CD4-positive, alpha-beta T cell treated with Interleukin-1 beta for 1 hour (primary cell): ENCODE measurements at places on chromosomes 4 and X.
A peak's percentile ranks its signal among the peaks of the same experiment; 100 is the strongest.

DNA sequence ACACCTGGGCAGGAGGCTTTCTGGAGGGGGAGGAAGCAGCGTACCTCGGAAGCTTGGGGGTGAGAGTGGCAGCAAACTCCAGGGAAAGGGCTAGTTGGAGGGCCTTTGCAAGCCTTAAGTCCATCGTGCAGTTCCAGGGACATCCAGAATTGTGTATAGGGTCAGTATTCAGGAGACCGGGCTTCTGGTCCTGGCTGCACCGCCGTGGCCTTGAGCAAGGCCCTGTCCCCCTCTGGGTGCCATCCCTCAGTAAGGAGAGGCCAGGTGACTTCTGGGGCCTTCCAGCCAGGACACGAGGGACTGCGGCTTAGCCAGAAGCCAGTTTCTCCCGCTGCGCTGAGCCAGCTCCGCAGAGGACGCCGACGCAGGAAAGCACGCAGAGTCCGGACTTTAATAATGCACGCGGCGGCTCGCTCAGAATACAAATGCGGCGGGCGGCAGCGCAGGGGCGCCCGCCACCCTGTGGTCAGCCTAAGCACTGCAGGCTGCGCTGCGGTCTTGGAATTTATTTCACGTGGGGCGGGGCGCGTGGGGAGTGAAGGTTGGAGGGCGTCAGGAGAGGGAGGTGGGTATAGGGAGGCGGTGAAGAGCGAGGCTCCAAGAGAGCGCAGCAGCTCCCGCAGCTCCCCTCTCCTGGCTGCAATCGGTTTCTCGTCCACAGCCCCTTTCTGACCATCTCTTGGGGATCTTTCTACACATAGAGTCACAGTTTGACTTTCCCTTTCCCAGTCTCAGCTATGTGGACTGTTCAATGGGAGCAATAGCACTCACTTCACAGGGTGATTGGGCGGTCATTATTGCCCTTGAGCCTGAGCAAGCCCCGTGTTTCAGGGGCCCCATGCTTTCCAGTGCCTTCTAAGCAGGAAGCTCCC, 94.1 kb upstream of the GPR50 start:
- DNase-seq: peak; percentile 49

- peak; percentile 66 for DNase-seq
Observed at GRCh38 chr4:1330761-1331590, 16.0 kb upstream of the UVSSA start.

GRCh38 chr4:151310124-151310728, 15.2 kb downstream of the SH3D19 start:
- DNase-seq: no peak

DNA sequence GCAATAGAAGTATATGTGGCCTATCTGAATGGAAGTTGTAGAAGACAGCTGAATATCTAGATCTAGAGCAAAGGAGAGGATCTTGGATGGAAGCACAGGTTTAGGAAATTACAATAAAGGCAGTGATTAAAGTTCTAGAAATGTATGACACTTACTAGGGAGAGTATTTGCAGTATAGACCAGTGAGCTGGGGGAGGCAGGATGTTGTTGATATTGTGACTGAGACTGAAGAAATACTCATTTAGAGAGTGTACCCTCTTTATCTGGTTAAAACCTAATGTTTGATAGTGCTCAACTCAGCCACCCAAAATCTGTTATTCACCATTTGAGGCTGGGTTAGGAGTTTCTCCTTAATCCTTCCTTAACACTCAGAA, 439.5 kb downstream of the GRXCR1 start:
- no peak for DNase-seq

DNA sequence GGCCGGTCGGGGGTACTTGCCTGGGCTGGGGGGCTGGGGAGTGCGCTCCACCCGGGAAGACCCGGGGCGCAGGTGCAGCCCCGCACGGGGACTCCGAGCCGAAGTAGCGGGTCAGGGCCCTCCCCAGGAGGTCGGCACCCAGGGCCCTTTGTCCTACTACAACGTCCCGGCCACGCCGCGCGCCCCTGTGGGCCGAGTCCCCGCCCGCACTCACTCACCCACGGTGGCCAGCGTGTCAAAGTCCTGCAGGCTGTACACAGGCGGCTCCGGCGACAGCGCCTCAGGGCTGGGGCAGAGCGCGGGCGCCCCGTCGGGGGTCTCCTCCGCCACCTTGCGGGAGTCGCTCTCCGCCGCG, 602 bp downstream of the PRKX start:
- DNase-seq: no peak

- no peak for DNase-seq
Observed at GRCh38 chr4:156673483-156673882, 298.1 kb downstream of the PDGFC start.

GRCh38 chr4:73437558-73437956, 1.5 kb downstream of the AFP start:
- no peak for DNase-seq

DNA sequence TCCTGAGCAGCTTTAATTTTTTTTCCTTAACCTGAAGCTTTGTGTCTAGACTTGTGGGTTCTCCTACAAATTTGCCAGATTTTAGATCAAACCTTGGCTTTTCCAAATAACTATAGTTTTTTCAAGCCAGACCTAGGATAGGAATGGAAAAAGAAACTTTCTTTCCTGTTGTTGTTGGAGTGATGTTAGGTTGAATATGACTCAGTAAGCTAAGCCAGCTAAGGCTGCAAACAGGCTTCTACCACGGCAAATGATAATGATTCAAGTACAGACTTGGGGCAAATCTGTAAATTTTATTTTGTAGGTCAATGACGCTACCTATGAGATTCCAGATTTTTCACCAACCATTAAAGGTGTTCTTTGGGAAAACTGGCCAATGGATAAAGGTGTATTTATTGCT, 45.6 kb downstream of the WDR19 start:
- no peak for DNase-seq

DNA sequence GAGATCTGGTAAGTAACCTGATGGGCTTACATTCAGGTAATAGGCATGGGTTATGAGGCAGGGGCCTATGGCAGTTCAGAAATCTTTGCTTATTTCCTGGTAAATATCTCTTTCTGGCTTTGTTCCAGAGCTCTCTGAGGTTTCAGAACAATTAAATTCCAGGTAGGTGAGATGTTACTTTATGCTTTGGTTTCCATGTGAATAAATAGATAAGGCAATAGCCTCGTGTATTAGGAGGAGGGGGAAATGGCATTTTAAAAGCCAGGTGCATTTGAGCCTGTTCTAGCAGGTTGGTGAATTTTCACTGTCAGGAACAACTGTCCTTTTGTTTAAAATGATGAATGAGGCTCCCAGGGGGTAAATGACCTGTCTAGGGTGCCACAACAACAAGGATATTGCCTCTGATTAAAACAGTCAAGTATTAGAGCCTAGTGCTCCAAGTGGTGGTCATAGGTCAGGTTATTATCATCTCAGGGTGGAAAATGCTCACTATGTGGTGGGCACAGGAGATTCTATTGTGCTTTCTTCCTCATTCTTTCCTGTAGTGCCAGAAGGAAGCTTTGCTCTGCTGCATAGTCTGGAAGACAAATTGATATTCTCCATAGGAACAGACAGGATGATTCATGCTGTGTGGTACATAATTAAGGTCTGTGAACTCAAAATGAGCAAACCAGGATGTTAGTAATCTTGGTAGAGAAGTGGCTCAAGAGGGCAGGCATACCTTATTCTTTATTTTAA, 296.2 kb downstream of the INPP4B start:
- no peak for DNase-seq

- no peak for DNase-seq
Observed at GRCh38 chr4:168710353-168710946, 213.6 kb downstream of the PALLD start.

DNA sequence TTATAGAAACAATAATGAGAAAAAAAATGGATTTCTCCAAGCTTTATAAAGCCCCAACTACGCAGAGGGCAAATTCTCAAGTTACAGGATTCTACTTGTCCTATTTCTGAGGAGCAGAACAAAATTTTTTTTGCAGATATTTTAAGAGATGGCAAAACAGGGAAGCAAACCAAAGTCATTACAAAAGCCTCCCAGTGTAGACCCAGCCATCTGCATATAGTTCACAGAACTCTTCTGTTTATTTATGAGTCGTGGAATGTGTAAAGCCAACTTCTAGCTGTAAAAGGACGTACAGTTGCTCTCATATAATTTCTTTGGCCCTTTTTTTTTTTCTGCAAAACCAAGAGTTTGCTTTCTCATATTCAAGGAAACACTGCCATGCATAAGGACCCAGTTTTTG, 120.4 kb downstream of the PCDH7 start:
- no peak for DNase-seq

- no peak for DNase-seq
Observed at GRCh38 chrX:106201502-106202178, 33.5 kb downstream of the PWWP3B start.

DNA sequence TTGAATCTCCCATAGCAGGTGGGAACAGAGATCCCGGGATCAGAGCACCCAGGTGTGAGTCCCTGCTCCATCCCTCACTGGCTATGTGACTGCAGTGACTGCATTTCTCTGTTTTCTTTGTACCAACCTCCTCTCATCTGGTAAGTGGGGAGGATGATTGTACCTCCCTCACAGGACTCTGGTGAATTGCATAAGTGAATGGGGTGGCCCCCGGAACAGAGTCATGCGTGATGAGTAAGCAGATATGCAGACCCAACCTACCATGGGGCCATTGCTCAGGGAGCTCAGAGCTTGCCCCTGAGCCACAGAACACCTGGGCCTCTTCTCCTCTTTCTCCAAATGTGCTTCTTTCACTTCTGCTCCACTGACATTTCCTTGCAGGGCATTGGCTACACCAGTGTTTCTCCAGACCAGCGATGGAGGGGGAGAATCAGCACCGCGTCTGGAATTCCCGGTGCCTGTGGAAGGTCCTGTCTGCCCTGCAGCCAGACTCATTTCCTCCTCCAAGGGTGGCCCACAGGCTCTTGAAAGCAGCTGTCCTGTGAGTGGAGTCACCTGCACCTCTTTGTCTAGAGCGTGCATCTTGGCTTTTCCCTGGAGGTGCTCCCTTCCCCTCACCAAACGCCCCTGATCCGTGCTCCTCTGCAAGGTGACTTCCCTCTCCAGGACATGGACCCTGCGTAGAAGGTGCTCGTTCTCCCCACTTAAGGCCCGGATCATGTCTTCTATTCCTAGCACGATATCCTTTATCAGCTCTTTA, 30.0 kb downstream of the C4orf50 start:
- no peak for DNase-seq

DNA sequence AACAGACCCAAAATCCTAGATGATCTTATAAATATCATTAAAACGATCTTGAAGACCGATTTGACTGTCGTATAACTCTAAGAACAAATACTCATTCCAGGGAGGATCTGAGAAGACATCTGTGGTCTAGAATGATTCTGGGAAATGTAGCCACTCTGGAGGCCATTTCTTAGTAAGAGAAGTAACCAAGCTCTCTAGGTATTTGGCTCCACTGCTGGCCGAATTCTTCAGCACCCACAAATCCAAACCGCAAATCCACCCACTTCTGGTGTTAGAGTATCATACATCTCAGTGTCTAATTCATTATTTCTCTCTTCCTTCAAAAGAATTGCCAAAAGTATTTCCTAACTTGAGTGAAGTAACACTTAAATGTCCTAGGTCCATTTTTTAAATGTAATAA, 23.9 kb downstream of the KLHL5 start:
- DNase-seq: no peak

DNA sequence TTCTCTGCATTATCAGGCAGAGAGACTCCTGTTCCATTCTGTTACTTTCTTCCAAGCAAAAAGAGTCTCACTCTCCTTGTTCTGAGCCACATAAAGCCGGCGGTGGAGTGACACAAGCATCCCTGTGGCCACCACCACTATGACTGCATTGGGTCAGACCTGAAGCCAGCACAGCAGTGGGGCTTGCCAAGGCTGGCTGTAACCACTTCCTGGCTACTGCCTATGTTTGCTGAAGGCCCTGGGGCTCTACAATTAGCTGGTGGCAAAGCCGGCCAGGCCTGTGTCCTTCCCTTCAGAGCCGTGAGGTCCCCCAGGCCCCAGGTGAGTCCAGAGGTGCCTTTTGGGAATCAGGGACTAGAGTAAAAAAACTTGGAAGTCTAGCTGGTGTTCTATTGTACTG, 31.8 kb downstream of the PLAC8 start:
- DNase-seq: peak; percentile 8

DNA sequence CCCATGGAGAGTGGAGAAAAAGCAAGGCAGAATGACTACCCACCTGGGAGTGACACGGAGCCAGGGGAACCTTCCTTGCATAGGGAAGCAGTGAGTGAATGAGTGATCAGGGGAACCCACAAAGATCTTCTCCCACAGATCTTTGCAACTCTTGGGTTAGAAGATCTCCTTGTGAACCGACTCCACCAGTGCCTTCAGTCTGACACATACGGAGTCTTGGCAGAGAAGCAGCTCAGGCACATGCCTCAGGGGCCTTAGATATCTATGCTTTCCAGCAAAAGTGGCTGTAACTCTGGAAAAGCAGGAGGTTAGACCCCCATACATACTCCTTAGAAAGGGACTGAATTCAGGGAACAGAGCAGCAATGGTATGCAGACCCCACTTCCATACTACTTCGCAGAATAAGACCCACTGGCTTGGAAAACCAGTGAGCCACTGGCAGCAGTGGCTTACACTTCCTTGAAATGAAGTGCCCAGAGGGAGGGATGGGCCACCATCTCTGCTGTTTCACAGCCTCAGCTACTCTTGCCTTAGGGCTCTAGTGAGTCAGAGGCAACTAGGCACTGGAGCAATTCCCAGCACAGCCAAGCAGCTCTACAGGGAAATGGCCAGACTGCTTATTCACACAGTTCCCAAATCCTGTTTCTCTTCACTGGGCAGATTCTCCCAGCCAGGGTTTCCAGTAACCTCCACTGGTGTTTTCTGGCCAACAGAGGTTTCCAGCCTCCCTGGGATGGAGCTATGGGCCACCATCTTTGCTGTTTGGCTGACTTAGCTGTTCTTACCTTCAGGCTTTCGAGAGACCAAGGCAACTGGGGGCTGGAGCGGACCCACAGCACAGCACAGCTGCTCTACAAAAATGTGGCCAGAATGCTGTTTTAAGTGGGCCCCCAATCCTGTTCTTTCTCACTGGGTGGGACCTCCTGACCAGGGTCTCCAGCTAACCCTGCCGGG, 82.8 kb upstream of the TCEAL2 start:
- no peak for DNase-seq

- no peak for DNase-seq
Observed at GRCh38 chrX:25175743-25176142, 160.0 kb upstream of the ARX start.

- DNase-seq: no peak
Observed at GRCh38 chr4:173440888-173441287, 42.0 kb upstream of the SCRG1 start.

DNA sequence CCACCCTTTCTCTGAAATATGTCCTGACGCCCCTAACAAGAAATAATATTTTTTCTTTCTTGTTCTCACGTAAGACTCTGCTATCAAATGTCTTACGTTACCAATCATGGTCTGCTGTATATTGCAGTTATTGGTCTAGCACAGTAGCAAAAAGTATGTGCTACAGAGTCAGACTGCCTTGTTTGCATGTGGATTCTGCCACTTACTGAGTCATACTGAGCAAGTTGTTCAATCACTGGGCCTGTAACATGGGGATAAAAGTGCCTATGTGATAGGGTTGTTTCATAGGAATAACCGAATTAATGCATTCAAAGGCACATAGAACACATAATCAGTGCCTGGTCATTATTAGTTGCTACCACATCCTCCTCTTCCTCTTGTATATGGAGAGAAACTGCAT, 14.1 kb downstream of the RPGR start:
- DNase-seq: no peak
